ENCODE measurements at places on chromosomes 7 and 10.

DNA sequence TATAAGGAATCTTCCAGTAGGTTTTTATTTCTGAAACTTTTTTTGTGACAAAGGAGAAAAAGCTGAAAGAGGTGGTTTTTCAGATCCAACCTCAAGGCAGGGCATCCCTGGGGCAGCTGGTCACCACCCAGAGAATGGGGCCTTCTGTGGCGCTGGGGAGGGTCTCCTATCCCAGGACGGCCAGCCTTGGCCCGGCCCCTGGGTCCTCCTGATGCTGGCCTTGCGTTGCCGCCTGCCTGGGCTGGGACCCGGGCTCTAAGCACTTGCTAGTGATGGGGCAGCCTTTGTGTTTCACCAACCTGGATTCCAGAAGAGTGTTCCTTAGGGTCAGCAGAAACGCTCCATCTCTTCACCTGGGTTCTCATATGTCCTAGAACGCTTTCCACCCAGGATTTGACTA, 16.3 kb downstream of the SHH start:
- no peak for DNase-seq

DNA sequence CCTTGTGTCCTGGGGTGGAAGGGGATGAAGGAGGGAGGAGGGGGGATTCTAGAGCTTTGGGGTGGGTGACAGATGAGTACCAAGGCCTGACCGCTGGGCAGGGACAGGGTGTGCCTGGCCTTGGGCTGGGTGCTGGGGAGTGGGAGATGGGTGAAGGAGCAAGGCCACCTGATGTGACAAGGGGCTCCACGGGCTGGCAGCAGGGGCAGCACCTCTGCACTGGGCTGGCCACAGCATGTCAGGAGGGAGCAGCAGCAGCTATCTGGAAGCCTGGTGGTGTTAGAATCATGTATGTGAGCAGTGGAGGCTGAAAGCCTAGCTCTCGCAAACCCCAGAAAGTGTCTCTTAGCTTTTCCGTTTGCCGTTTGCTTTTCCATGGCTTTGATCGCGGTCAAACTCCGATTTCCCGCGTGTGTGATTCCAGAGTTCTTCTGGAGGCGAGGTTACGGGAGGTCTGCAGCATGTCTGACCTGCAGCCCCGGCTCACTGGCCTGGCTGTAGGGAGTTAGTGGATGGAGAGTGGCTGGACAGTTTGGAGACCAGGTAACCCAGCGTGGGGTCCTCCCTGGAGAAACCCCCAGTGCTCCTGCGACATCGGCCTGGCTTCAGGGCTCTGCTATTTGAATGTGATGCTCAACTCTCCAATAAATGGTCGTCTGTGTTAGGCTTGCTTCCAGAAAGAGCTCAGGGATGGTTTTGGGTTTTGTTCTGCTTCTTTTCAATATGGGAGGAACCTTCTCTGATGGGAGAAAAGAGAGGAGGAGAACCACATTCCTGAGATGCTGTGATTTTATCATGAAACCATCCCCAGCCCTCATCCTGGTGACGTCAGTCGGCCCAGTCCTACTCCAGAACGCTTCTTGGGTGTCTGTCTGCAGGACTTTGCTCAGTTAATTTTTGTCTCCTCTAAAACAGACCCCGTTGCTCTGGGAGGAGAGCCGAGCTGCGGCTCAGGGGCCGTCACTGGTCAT, 105.5 kb downstream of the CUX1 start:
- DNase-seq, result no peak

- DNase-seq, result no peak
Observed at GRCh38 chr7:75565132-75565837, 73.2 kb downstream of the SPDYE5 start.

DNA sequence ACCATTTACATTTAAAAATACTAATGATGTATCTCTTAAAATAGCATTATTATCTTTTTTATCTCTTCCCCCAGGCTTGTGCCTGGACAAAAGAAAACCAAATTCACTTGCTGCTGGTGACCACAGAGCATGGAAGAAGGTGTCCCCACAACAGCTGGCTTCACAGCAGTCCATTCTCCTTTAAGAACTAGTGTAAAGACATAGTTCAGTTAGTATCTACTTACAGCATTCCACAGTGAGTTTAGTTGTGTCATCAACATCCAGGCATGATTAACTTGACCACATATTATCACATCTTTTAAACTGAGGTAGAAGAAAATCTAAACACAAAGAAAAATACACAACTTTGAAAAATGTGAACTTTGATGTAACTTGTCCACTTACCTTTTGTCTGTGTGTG, 55.0 kb downstream of the LRRC17 start:
- DNase-seq, result no peak

DNA sequence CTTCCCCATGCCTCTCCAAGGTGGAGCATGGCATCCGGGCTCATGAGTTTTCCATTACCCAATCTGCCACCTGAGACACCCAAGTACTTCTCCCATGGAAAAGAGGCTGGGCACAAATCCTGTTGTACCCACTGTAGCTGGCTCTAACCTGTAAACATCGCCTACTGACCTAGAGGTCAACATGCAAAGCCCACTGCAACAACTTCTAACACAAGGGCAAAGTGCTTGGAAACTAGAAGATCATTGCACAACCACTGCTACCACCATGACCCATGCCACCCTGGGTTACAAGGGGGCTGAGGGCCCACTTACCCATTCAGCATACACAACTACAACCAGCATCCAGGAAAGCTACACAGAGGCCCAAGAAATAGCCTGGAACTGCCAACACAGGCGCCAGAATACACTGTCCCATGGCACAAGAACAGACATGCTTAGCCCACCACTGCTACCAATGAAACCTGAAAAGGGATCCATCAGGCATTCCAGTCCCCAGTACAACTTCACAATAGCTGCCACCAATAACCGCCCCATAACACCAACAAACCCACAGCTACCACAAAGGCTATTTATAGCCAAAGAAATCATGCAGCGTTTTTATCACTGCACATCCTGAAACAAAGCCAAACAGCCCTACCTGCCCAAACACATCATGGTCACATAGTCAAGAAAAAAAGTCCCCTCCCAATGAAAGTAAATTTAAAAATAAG, 63.4 kb downstream of the RNF32 start:
- DNase-seq, result no peak
